Mesenteric fat pad (tissue), 1 donor: ENCODE measurements at places on chromosomes 7 and 10.

- DNase-seq, result no peak
These were observed 74.4 kb downstream of the SEPTIN7 start for GRCh38 chr7:35875292-35875691.

DNA sequence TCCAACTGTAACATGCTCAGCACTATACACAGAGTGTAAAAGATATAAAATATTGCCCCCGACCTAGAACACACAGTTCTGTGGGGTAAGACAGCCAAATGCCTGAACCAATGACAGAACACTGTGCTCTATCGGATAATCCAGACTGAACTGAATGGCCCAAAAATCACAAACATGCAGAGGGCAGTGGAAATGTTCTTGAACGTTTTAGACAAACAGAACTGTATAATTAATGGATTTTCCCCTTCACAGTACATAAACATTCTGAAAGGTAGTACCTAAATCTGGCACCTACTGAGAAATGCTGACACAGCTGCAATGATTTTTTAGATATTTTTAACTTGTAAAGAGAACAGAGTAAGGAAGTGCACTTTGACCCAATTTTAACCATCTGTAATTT, 33.4 kb downstream of the PARD3 start:
- no peak for DNase-seq

DNA sequence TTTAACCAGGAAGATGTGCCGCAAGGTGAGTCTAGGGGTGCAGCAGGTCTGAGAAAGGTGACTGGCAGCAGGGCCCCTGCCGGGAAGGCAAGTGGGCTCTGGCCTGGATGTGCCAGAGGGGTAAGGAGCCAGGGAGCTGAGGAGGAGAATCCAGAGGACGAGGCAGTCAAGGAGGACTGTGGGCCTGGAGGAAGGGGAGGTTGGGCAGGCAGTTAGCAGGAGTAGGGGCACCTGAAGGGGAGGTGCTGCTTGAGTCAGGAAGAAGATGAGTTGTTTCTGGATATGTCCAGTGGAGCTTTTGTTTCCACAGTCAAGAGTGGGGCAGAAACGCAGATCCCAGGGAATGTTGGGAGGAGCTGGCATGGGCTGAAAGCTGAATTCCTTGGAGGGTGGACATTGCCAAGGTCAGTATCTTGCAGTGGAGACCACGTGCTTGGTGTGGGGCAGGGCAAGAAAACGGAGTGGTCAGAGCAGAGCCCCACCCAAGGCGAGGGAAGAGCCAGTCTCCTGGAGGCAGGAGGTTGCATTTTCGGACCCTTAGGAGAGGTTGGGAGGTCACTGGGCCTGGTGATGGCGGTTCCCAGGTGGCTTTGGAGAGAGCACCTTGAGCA, 34.0 kb downstream of the MINDY4 start:
- DNase-seq, result no peak

GRCh38 chr7:48084727-48085432, 4.2 kb upstream of the UPP1 start:
- no peak for DNase-seq

- DNase-seq, result no peak
These were observed 69.2 kb downstream of the DNAJC1 start for GRCh38 chr10:21934307-21934706.

- no peak for DNase-seq
These were observed 18.8 kb upstream of the TBC1D12 start for GRCh38 chr10:94383530-94383929.

DNA sequence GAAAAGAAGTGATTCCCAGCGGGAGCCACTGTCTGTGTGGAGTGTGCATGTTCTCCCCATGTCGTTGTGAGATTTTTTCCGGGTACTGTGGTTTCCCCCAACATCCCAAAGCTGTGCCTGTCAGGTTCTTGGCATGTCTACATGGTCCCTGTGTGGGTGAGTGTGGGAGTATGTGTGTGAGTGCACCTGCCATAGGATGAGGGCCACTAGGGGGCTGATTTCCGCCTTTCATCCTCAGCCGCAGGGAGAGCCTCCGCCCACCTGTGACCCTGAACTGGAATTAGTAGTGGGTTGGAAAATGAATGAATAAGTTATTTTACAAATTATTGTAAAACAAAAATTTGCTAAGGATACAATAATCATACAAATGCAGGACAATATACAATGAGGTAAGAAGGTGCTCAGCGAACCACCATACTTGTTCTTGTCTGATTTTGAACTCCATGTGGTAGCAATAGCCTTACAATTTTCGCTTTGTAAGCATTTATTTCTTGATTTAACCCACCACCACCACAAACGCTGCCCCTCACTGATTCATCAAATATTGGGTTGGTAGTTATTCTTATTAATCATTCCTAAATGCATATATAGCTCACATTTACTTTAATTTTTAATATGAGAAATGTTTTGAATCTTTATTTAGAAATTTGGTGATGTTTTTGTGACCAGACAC, 641.2 kb upstream of the VSTM2A start:
- no peak for DNase-seq
